ENCODE measurements at places on chromosomes 11 and 22.

GRCh38 chr11:7571640-7572000 lies 57.8 kb downstream of the PPFIBP2 start:
- DNase-seq, result no peak

GRCh38 chr22:44369916-44370801 lies 57.4 kb upstream of the SHISAL1 start:
- no peak for DNase-seq

DNA sequence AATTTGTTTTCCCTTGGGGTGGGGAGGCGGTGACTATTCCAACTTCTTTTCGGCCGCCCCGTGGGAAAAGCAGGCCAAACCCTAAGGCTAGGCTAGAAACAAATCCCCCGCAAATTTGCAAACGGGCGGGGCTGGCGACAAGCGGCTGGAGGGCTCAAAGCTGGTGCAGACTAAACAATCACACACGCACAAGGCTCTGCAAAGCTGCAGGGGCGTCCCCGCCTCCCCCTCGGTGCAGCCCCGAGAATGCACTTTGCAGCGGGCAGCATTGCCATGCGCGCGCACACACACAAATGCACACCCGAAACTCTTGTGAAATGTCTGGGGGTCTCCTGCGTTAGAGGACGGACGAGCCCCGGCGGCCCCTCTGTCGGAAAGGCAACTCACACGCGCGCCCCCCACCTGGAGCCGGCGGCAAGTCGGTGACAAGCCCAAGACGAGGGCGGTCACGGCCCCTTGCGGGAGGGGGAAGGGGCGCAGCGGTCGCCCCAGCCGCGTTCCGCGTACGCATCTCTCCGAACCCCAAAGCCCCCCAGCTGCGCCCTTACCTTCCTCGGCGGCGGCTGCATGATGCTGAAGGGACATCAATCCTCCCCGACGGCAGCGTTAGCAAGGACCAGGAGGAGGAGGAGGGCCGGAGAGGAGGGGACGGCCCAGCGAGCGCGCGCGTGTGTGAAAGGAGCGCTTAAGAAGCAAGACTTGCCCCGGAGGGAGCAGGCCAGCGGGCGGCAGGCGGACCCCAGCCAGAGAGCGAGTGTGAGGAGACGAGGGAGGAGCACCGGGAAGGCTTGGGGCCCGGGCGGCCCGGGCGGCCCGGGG lies 600 bp downstream of the FCHSD2 start:
- DNase-seq, result peak; percentile 60

DNA sequence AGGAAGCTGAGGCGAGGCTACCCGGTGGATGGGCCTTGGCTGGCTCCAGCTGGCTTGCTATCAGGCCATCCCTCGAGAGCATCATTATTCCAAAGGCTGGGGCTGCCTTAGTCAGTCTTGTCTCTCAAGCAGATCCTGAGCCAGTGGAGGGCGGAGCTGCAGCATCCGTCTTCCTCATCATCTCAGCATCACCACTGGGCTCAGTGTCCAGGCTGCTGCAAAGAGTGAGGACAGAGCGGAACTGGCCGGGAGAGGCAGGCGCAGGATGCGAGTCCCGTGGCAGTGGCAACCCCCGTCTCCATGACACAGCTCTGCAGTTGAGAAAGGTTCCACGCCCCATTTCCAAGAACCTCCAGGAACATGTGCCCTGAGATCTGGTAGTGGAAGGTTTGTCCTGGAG lies 4.4 kb downstream of the TP53I11 start:
- DNase-seq, result no peak

DNA sequence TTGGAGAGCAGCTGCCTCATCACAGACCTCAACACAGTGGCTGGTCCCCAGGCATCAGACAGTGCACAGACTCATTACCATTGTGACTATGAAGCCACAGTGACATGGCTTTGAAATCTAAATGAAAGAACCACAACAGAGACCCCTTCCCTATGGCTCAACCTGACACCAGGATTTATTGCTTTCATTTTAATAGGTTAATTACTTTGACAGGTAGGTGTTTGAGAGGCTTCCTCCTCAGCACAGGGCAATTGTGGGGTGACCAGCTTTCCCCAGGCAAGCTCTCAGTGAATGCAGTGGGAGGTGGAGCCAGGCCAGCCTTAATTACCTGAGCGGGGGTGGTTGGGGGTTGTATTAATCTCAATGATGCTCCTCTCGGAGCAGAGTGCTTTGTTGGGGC lies 102.3 kb downstream of the CHST1 start:
- DNase-seq, result no peak

DNA sequence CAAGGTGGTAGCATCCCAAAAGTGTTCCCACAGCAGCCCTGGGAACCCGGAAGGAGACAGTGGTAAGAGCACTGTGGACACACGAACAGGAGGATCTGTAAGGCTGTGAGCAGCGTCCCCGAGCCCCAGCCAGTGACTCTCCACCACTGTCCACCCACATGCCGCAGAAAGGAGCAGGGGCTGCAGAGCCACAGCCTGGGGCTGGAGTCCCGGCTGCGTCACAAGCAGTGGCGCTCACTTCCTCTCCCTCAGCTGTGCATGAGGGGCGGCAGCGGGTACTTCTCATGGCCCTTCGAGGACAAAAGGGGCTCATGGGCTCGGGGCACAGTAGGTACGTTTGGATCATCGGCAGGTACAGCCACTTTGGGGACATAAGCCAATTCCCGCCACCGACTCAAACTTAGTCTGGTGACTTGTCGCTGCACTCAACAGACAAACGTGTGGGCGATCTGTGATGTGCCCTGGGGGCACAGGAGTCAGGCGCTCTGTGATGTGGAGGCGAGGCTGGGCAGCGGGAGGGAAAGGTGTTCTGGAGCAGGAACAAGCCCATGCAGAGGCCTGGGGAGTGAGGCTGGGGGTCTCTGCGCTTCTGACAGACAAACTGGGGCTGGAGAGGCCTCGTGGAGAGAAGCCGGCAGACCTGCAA lies 68.5 kb downstream of the SCUBE1 start:
- no peak for DNase-seq

DNA sequence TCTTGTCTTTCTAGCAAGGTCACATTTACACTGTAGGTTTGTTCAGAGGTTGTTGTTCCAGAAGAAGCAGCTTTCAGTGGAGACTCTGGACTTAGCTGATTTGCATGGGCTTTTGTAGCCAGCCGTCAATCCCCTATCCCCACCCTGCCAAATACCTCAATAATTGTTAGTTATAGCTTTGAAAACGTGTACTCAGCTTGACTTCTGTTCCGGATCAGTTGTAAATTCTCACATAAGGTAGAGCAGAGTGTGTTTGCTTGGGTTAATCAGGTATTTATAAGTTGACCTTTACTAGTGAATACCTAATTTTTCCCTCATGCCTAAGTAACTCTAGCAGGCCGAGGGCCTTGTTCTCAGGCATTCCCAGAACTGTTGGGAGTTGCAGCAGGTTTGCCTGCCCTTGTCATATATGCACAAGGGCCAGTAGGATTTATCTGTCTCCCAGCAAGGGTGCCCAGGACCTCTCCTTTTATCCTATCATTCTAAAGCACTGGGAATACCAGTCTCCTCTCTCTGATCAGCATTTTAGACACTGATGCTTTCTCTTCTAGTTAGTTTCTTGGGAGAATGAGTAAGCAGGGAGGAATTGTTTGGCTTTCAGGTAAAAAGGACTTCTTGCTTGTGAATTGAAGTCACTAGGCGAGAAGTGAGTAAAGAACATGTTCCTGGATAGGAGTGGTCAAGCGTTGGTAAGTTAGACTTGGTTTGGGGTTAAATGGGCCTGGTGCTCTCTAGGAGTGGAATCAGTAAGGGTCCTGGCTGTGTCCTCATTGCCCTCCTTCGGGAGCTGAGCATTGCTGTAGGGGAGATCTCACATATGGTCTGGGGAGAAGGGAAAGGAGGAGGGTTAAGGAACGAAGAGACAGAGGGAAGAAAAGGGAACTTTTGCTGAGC lies 22.1 kb downstream of the STIM1 start:
- no peak for DNase-seq

GRCh38 chr22:27903805-27904473 lies 15.1 kb downstream of the PITPNB start:
- no peak for DNase-seq

- no peak for DNase-seq
Measured at GRCh38 chr11:120128392-120129119, 9.4 kb downstream of the TRIM29 start.

- no peak for DNase-seq
Measured at GRCh38 chr11:28619846-28620540, 511.8 kb downstream of the METTL15 start.

DNA sequence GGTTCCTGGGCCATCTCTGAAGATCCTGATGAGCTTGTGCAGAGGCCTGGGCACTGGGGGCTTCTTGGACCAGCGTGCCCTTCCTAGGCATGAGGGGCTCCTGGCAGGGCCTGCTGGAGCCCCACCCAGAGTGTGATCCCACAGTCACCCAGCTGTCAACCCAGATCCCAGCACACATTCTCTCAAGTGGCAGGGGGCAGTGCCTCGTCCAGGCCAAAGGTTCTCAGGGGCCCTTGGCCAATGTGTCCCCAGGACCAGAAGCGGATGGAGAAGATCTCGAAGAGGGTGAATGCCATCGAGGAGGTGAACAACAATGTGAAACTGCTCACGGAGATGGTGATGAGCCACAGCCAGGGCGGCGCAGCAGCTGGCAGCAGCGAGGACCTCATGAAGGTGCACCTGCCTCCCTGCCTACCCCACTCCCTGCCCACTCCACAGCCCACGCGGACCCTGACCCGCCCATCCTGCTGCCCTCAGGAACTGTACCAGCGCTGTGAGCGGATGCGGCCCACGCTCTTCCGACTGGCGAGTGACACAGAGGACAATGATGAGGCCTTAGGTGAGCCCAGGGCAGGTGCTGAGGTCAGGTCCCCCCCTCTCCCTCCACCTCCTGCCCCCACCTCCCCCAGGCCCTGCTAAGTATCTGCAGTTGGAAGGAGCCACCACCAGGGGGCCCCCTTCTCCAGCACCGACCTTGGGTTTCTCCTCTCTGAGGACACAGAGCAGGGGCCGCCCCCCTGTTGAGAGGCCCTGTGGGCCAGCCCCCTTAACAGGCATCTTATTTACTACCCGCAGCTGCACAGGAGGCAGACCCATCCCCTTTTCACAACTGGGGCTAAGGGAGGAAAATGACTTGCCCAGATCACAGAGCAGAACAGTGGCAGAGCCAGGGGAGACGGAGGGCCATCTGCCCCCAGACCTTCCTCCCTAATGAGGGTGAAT lies 14.7 kb downstream of the GGA1 start:
- DNase-seq, result peak; percentile 48

GRCh38 chr11:59106363-59107336 lies at the start of gene FAM111B:
TSS of gene FAM111B (plus strand) at chr11:59107237. CDS start at chr11:59109626, 2,389 bp downstream.
- DNase-seq, result peak; percentile 63

GRCh38 chr11:64803158-64803845 lies at the start of gene MAP4K2:
TSS of gene MAP4K2 (minus strand) at chr11:64803214. CDS start at chr11:64803149, 65 bp downstream.
- peak; percentile 80 for DNase-seq

DNA sequence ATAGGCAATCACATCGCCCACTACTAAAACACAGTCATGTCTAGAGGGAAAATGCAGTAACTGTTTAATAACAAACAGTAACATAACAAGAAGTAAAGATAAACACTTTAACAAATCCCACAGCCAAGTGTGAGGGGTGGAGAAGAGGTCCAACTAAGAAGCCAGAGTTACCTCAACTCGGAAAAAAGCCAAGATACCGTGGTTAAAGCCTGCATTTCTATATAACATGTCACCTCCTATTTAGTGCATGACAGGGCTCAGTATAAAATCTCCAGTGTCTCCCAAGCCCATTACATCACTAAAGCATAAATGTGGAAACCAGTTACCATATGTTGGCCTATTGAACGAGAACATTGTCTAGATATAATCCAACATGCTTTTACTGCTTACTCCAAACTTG lies 281.7 kb downstream of the LRRC4C start:
- no peak for DNase-seq

- no peak for DNase-seq
Measured at GRCh38 chr22:47552541-47553205, 790.2 kb downstream of the TBC1D22A start.

DNA sequence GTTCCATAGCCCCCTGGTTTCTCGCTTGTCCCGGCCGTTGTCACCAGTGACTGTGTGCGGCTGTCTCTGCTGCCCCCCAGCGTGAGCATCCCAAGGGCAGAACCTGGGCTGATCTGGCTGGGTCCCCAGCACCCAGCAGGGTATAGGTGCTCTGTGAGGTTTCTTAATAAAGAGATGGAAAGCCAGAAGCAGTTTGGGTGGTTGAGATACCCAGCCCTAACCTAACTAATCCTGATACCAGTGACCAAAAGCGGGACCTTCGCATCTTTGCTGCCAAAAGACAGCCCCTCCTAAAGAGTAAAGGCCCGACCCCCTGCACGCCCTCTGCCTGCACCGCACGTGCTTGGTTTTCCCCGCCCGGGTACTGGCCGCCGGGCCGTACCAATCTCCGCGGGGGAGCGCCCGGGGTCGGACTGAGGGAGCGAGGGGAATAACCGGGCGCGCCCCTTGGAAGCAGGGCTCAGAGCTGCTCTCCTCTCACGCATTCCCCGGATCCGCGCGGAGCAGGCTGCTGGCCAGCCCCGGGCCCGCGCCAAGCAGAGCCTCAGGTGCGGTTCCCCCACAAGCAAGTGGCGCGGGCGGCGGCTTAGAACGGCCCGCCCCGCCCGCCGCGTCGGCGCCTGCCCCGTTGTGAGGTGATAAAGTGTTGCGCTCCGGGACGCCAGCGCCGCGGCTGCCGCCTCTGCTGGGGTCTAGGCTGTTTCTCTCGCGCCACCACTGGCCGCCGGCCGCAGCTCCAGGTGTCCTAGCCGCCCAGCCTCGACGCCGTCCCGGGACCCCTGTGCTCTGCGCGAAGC lies at the start of gene DGAT2:
Gene DGAT2 (plus strand): TSS at position 667 of the 797 bp plus-strand sequence. CDS start 214 bp downstream, outside the sequence.
- peak; percentile 27 for DNase-seq

DNA sequence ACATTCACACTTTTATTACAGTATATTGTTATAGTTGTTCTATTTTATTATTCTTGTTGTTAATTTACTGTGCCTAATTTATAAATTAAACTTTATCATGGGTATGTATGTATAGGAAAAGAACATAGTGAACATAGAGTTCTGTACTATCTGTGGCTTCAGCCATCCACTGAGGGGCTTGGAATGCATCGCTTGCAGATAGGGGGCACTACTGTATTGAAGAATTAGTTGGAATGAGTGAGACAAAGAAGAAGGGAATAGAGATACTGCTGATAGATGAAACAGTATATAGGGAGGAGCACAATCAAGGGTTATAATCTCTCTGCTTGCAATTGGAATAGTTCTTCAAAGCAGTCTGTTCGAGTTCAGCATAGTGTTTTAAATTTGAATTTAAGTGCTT lies 432.2 kb downstream of the RAB38 start:
- DNase-seq, result no peak

GRCh38 chr11:45180179-45180847 lies 33.9 kb downstream of the PRDM11 start:
- no peak for DNase-seq

DNA sequence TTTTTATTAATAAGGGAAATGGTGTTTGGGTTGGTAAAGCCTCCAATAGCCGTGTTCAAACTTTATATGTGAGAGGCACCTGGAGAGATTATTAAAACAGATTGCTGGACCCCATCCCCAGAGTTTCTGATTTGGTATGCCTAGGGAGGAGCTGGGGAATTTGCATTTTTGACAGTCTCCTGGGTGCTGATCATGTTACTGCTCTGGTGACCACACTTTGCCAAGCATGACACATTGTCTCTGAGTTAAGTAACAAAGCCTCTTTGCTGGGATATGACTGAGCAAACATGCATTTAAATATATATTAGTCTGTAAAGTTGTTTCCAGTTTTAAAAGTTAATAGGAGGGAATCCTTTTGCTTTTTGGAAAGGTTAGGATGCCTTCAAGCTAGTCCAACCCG lies 140.4 kb downstream of the NAV2 start:
- no peak for DNase-seq
